ENCODE measurements at places on chromosomes 4 and X.

GRCh38 chrX:118420462-118420861 is 74.6 kb downstream of the WDR44 start:
- no peaks in the 10 kb centered on the region for H3K36me3 ChIP-seq
- H3K27ac ChIP-seq: no peak overlapping the region
- H3K27me3 ChIP-seq: no peaks in the 10 kb centered on the region
- H3K4me3 ChIP-seq: no peak overlapping the region
- H3K4me1 ChIP-seq: no peaks in the 10 kb centered on the region
- DNase-seq: no peak

- no peak overlapping the region for H3K27ac ChIP-seq
- DNase-seq: no peak
- H3K36me3 ChIP-seq: no peaks in the 10 kb centered on the region
- no peak overlapping the region for H3K4me3 ChIP-seq
- H3K27me3 ChIP-seq: no peaks in the 10 kb centered on the region
- no peaks in the 10 kb centered on the region for H3K4me1 ChIP-seq
Measured at GRCh38 chrX:107686792-107687191, 58.5 kb downstream of the PRPS1 start.

DNA sequence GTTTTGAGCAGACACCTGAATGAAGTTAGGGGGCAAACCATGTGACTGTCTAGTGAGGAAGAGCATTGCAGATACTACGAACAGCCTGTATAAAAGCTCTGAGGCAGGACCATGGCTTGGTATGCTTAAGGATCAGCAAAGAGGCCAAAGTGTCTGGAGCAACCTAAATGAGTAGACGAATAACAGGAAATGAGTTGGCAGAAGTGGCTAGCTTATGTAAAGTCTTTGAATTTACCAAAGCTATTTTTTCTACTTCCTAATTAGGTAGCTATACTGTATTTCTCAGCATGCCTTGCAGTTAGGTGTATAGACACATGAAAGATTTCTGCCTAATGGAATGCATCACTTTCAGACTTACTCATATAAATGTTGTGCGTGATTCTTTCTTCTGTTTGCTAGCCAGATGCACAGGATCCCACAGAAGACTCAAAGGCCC is 9.3 kb upstream of the GPRIN3 start:
- no peaks in the 10 kb centered on the region for H3K27me3 ChIP-seq

- no peak overlapping the region for H3K4me3 ChIP-seq
- H3K27me3 ChIP-seq: no peaks in the 10 kb centered on the region
- no peak for DNase-seq
- peaks cover 39% of the 10 kb centered on the region for H3K4me1 ChIP-seq
- H3K27ac ChIP-seq: no peak overlapping the region
Measured at GRCh38 chrX:48702032-48702431, 5.5 kb downstream of the SUV39H1 start.

GRCh38 chr4:165505958-165506837 is 127.4 kb downstream of the CPE start:
- H3K4me1 ChIP-seq: no peaks in the 10 kb centered on the region
- no peaks in the 10 kb centered on the region for H3K36me3 ChIP-seq
- no peak for DNase-seq
- no peaks in the 10 kb centered on the region for H3K27me3 ChIP-seq
- H3K27ac ChIP-seq: no peak overlapping the region

DNA sequence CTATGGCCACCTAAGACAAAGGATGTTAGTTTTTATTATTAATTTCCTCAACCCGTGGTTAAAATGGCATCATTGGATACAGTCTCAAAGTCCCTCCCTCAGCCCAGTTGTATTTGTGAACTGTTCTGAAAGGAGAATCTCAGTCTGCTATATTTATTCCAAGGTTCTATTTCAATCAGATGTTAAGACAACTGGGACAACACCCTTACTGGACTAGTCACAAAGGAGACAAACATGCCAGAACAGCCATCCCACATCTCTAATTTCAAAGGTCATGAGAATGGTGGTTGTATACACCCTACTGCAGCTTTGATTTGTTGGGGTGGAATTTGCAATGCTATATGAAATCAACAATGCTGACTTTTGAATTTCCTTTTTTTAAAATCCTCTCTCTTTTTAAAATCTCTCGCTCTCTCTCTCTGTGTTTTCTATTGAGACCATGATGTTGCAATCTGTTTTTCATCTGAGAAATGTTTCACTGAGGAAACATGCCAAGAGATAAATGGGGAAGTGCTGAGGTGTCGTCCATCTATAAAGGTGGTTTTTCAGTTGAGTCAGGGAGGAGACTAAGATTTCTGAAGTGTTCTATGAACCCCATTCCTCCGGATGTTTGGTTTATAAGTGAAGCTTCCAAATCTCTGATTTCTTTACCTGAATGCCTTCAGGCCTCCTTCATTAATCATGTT is 201.5 kb upstream of the GATB start:
- H3K4me3 ChIP-seq: no peak overlapping the region
- DNase-seq: no peak
- no peaks in the 10 kb centered on the region for H3K36me3 ChIP-seq
- no peaks in the 10 kb centered on the region for H3K27me3 ChIP-seq

All from DND-41 (cell line).